Activated gamma-delta T cell (primary cell): ENCODE measurements at places on chromosomes 7 and 10.

DNA sequence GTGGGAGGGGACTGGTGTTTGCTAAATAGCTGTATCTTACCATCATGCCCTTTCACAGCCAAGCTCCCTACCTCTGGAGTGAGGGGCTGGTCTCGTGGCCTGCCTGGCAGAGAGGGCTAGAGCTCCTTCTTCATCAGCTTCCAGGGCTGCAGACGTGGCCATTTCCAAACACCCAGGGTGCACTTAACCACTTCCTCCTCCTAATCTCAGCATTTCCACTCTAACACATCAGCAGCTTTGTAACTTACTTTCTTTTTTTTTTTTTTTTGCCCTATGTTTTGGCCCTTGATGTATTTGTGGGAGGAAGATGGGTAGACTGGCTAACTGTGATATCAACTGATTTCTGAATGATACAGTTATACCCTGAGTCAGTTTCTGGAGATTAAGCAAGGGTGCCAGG lies 27.4 kb downstream of the LRRC4 start:
- DNase-seq, result no peak

DNA sequence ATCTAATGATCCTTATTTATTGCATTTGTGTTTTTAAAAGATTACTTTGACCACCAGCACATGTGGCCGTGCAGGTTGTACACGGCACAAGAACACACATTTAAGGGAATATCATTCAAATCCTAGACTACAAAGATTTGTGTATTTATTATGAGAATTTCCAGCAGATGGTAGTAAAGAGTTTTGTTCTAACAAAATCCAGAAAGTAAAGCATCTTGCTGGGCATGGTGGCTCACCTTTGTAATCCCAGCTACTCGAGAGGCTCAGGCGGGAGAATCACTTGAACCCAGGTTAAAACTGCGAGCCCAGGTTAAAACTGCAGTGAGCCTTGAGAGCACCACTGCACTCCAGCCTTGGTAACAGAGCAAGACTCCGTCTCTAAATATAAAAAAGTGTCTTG lies 31.5 kb downstream of the MACROH2A2 start:
- DNase-seq, result no peak

- no peak for DNase-seq
Observed at GRCh38 chr10:96290368-96291133, 13.7 kb upstream of the DNTT start.

DNA sequence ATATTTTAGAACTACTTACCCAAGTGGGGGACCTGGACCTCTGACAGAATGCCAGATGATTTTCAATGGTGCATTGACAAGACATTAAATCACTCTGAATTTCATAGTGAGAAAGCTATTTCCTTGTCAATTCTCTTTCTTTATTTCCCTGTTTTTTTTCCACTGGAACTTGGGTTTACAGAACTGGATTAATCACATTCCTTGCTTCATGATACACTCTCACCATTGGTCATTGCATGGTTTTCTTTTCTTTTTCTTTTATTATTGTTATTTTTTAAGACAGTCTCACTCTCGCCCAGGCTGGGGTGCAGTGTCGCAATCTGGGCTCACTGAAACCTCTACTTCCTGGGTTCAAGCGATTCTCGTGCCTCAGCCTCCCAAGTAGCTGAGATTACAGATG lies 38.5 kb upstream of the LBX1 start:
- no peak for DNase-seq

DNA sequence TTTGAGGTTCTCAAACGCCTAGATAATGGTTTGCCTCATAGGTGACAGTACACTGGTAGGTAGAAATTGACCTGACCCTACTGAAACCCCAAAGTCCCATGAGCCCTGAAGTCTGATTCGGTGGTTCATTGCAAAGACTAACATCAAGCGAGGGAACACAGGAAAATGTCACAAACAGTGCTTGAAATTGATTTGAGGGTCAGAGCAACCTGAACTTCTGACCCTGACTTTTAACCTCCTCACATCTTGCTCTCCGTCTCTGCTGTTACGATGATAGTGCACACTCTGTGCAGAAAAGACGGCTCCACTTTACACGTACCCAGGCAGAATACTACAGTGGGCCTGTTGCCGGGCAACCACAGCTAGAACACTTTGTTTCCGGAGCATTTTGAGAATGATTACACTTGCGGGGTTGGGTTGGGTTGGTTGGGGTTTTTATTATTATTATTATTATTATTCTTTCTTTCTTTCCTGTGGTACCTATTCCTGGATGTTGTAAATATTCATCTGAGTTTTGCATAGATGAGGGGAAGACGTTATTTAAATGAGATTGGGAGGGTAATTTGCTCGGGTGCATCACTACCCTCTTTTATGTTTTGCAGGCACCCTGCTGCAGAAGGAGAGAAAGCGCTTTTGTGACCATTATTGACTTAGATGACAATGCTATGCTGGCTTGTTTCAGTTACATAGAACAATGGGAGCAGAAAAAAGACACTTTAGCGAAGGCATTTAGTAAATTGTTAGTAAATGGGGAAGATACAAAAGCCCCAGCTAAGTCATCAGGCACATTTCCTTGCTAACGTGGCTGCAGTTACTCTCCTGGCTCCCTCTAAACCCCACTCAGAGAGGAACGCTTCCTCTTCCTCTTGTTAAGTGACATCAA lies 438.1 kb upstream of the NRP1 start:
- DNase-seq, result no peak

DNA sequence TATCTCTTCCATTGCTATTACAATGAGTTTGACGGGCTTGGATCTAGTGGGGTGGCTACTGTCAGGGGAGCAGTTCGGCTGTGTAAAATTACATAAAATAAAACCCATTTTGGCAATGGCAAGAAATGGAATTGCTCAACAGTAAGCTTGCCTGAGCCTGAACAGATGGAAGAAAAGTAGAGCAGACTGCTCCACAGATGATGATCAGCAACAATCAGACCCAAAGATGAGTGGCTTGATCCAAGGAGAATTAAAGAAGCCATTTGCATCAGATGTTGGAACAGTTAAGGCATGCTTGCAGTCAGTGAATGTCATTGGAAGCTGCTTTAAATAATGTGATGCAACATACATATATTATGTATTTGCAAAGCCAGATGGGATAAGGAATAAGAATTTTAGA lies 256.6 kb upstream of the SMIM30 start:
- DNase-seq, result no peak

DNA sequence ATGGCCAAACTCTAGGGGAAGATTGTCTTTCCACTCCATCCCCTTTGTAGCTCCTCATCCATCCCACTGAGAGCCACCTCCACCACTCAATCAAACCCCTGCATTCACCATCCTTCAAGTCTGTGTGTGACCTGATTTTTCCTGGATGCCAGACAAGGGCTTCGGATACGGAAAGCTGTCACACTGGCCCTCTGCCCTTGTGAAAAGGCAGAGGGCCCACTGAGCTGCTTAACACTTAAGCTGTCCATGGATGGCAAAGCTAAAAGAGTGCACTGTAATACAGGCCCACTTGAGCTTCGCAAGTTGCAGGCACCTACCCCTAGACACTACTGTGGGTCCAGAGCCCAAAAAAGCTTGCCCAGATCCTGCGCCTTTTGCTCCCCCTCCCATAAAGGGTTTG lies 237.2 kb downstream of the MAGI2 start:
- DNase-seq, result no peak

DNA sequence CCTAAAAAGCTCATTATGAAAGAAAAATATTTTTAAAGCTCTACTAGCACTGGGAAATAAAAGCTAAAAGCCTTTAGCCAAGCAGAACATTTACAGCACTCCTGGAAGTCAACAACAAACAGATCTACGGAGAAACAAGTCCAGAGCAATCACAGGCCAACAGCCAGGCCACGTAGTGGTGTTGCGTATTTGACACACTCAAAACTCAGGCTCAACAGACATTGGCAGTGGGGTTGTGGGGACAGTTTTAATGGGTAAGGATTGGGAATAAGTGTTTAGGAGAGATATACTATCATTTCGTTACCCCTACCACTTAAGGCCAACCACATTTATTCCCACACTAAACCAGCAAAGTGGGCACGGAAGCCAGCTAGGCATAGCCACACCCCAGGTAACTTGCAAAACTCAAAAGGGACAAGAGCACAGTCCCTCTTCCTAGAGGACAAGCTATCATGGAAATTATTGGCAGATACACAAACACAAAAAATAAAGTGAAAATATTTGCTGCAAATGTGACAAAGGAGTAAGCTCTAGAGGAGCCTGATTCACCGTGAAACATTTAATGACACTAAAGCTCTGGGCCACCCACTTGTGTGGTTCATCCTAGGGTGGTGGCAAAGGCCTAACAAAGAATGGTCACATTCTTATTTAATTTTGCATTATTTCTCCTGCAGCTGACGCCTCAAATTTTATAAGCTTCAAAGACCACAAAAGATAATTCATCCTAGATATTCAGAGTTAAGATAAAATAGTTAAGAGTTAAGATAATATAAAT lies 498.2 kb downstream of the TNS3 start:
- DNase-seq, result no peak

DNA sequence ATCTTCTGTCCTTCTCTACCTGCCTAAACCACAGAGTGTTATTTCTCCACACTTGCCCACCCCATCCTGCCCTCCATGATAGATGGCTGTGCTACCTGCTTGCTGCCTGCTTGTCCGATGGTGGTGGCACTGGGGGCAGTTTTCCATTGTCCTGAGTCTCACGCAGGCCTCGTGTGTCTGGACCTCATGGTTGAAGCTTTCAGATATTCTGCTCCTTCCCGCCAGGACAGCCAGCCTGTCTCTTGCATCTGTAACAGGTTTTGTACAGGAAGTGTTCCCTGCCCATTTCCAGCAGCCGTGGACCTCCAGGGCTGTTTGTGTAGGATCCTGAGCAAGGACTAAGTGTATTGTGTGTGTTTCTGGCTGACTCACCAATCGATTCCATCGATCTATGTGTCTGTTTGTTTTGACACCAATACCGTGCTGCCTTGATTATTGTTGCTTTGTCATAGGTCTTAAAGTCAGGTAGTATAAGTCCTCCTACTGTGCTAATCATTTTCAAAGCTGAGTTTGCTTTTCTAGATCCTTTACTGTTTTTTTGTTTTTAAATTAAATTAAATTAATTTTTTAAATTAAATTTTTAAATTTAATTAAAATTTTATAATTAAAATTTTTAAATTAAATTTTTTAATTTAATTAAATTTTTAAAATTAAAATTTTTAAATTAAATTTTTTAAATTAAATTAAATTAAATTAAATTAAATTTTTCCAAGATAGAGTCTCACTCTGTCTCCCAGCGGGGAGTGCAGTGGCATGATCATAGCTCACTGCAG lies 8.5 kb downstream of the IL15RA start:
- no peak for DNase-seq

DNA sequence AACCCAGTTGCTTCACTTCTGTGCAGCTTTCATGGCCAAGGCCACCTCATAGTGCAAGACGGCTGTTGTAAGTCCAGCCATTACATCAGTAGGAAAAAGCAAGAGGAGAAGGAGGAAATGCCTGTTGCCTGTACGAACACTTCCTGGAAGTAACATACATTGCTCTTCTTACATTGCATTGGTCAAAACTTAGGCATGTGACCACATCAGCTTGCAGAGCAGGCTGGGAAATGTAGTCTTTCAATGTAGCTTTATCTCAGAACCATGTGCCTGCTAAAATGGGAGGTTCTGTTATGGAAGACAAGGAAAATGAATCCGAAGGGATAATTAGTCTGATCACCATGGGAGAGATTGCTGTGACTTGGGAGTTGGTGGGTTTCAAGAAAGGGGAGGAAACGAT lies 4.3 kb downstream of the SLC29A3 start:
- DNase-seq, result no peak

GRCh38 chr7:137871170-137871915 lies 24.6 kb upstream of the DGKI start:
- DNase-seq, result no peak

DNA sequence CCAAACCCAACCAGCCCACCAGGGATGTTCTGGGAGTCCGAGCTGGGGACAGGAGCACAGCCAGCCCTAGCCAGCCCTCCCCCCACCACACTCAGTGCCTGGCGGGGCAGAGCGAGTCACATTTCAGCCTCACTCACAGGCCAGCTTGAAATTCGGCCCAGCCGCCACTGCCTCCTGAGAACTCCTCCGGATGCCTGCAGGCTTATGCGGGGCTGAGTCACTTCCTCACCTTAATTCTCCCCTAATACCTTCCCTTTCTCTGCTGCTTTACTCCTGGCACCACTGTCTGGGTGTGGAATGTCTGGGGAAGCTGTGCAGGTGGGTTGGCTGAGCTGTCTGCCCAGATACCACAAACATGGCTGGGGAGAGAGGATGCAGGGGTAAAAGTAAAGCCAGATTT lies 22.6 kb upstream of the DLG5 start:
- DNase-seq, result no peak

- no peak for DNase-seq
Observed at GRCh38 chr7:148699782-148700629, 1.3 kb downstream of the CUL1 start.

- no peak for DNase-seq
Observed at GRCh38 chr10:122638106-122638505, 61.5 kb downstream of the C10orf120 start.

- no peak for DNase-seq
Observed at GRCh38 chr10:20614911-20615310, 282.2 kb downstream of the NEBL start.

DNA sequence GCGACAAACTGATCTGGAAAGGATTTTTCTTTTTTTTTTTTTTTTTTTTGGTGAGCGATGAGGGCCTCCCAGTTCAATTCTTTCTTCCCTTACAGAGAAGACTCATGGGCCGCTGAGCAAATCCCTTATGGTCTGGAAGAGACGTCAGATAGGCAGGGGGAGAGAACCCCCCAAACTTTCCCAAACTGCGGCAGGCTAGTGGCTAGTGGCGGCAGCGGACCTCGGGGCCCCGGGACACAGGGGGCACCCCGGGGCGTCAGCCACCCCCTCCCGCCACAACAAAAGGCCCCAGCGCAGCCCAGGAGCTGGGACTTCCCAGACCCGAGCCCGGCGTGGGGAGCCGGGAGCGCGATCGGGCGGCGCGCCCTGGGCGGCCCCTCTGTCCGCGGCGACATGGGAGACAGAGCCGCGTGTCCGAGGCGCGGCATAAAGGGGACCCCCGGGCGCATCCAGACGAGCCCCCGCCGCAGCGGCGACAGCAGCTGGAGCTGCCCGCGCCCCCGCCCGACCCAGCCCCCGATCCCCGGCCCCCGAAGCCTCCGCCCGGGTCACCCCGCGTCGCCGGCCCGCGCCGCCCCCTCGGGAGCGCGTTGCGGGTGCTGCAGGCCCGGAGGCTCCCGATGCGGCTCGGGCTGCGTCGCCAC lies 755 bp downstream of the FAM171A1 start:
- peak; percentile 17 for DNase-seq

DNA sequence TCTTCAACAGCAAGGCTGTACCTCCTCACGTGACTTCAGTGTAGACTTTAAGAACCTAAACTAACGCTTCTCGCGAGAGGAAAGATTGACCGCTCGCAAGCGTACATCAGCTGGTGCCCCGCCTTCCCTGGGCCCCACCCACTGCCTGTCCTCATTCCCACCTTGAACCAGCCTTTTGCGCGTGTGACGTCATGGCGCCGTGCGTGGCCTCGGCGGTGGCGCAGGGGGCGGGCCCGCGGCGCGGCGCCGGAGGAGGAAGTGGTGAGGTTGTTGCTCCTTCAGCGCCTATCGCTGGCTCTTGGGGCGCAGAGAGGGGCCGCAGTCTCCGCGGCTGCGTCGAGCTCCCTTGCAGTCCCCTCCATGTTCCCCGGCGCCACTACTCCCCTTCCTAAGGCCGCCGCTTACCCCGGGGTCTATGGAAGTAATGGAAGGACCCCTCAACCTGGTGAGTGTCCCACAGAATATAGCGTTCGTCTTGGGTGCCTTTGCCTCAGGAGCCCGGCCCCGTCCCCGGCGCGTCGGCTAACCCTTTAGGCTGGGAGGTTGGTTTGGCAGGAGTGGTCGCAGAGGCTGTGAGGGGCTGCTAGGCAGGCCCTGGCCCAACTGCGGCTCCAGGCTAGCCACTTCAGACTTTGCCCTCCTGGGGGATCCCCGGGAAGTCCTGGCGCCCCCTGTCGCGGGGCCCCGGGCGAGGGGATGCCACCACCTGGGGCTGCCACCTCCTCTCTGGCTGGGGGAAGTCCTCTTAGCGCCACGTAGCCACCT lies at the start of gene NRBF2:
Gene NRBF2, plus strand, starts transcription at position 273 of the 765 bp plus-strand sequence. Its CDS starts 143 bp downstream, at position 416.
- DNase-seq, result peak; percentile 93
